ENCODE measurements at places on chromosomes 5 and 9. TPM values are rescaled to one million over a fixed set of nuclear protein-coding genes. Genes with fewer than 3 reads are reported as not detected.

DNA sequence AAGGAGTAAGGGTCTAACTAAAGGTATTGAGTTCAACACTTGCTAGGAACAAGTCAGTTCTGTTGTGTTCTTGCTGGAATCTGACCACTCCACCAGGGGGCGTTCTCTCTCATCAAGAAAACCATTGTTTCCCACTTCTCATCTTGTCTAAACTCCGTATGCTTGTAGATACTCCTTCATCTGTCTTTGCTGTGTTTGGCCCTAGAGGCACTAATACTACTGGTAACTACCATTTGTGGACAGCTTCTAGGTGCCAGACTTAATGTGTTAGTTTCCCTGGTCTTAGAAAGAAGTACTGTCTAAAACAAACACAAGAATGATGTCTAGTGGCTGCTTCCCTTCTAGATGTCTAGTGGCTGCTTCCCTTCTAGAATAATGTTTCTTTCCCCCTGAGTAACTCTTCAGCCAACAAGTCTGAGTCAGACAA is 18.7 kb upstream of the PTPDC1 start:
- H3K4me3 ChIP-seq = no peak overlapping the region
- peak; percentile 40 for DNase-seq
- H3K36me3 ChIP-seq = peaks cover under 1% of the 10 kb centered on the region
- no peaks in the 10 kb centered on the region for H3K27me3 ChIP-seq
- H3K4me1 ChIP-seq = peaks cover 6% of the 10 kb centered on the region
- H3K27ac ChIP-seq = no peak overlapping the region

- peaks cover 17% of the 10 kb centered on the region for H3K36me3 ChIP-seq
- DNase-seq = no peak
- H3K4me3 ChIP-seq = no peak overlapping the region
- H3K27ac ChIP-seq = no peak overlapping the region
- H3K27me3 ChIP-seq = no peaks in the 10 kb centered on the region
Observed at GRCh38 chr9:123657941-123658340, 272.0 kb downstream of the DENND1A start.

- H3K27ac ChIP-seq = no peak overlapping the region
- H3K36me3 ChIP-seq = no peaks in the 10 kb centered on the region
- DNase-seq = no peak
- H3K4me1 ChIP-seq = no peaks in the 10 kb centered on the region
- H3K27me3 ChIP-seq = no peaks in the 10 kb centered on the region
Observed at GRCh38 chr9:4229252-4229651, 70.6 kb downstream of the GLIS3 start.

DNA sequence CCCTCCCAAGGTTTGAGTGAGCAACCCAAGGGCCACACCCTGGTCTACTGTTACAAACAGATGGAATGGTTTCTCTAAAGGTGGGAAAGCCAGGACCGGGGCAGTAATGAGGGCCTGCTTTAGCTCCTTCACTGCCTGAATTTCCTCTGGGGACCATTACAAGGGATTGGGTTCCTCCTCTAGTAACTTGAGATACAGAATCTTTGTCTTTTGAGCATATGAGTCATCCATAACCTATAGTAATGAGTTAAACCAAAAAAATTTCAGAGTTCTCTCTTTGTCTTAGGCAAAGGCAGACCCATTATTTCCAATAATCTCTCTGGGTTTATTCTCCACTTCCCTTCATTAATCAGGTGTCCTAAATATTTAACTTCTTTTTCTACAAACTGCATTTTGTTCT is 618.8 kb downstream of the HINT1 start:
- H3K27me3 ChIP-seq = no peaks in the 10 kb centered on the region
- H3K4me3 ChIP-seq = no peak overlapping the region
- H3K36me3 ChIP-seq = no peaks in the 10 kb centered on the region
- H3K4me1 ChIP-seq = no peaks in the 10 kb centered on the region

The LHX2 gene
- not detected for total RNA-seq

- H3K4me3 ChIP-seq = no peak overlapping the region
- H3K4me1 ChIP-seq = peaks cover 98% of the 10 kb centered on the region
- no peaks in the 10 kb centered on the region for H3K27me3 ChIP-seq
- no peak for DNase-seq
- H3K27ac ChIP-seq = peak overlapping the region; percentile 28
Observed at GRCh38 chr9:98964911-98965336, 21.2 kb downstream of the COL15A1 start.

The FBP2 gene
- total RNA-seq = 0.51 TPM

The CCDC192 gene
- not detected for total RNA-seq

The DAPK1 gene
- 4.4 TPM for total RNA-seq

DNA sequence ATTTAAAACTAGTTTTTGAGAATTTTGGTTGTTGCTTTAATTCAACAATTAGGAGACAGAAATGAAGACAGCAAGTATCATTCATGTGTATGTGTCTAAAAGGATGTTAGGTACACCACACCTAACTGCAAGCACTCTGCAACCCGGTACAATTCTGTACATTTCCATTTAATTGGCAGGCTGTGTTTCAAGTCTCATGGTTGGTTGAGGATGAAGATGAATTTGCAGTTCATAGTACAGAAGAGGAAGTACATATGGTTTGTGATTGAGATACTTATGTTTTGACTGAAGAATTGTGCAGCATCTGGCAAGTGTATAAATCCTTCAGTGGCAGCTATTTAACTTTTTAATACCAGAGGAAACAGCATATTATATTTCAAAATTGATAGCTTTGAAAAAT is 628.7 kb upstream of the ZNF608 start:
- H3K4me3 ChIP-seq = no peak overlapping the region
- H3K4me1 ChIP-seq = no peaks in the 10 kb centered on the region
- H3K27ac ChIP-seq = no peak overlapping the region
- no peaks in the 10 kb centered on the region for H3K36me3 ChIP-seq
- no peak for DNase-seq
- no peaks in the 10 kb centered on the region for H3K27me3 ChIP-seq

DNA sequence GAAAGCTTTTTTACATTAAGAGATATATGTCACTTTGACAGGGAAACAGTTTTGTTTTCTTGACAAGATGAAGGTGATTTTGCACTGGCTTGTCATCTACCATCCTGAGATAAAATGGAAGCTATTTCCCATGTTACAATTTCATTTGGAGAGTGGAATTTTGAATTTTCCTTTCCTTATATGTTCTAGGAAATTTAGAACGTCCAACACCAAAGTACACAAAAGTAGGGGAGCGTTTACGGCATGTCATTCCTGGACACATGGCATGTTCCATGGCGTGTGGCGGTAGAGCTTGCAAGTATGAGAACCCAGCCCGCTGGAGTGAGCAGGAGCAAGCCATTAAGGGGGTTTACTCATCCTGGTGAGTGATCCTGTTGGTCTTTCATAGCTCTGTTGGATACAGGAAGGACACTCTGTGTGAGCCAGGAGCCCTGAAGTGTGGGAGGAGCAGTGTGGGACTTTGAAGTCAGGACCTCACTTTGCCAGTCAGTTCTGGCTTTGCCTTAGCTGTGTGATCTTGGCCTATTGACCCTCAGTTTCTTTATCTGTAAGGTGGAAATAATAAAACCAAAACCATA is 887 bp downstream of the PTPDC1 start:
- no peaks in the 10 kb centered on the region for H3K27me3 ChIP-seq
- no peak for DNase-seq
- H3K27ac ChIP-seq = no peak overlapping the region
- no peak overlapping the region for H3K4me3 ChIP-seq
- peaks cover 12% of the 10 kb centered on the region for H3K36me3 ChIP-seq

- no peaks in the 10 kb centered on the region for H3K36me3 ChIP-seq
- H3K4me3 ChIP-seq = no peak overlapping the region
- H3K27me3 ChIP-seq = no peaks in the 10 kb centered on the region
- H3K4me1 ChIP-seq = peaks cover 4% of the 10 kb centered on the region
- no peak for DNase-seq
- H3K27ac ChIP-seq = peak overlapping the region; percentile 19
Observed at GRCh38 chr9:112382501-112383364, 2.8 kb downstream of the HSDL2 start.
